Activated CD4-positive, alpha-beta T cell treated with anti-CD3 and anti-CD28 coated beads, Interleukin-2, amount 10 ng/mL, durations not matched to agents 24 days and 14 days (primary cell): ENCODE measurements at places on chromosomes 1 and 21. TPM values are rescaled to one million over a fixed set of nuclear protein-coding genes. Genes with fewer than 3 reads are reported as not detected.

The IBA57 gene
- 10.8 and 11.4 TPM in 2 replicates for total RNA-seq

The TRPM2 gene
- total RNA-seq, result 9.1 and 9.8 TPM in 2 replicates

The SPRR2E gene
- total RNA-seq, result not detected in 2 replicates

The HTR6 gene
- total RNA-seq, result not detected in 2 replicates

The CLDN14 gene
- not detected in 2 replicates for total RNA-seq

The ABCG1 gene
- 10.3 and 11.4 TPM in 2 replicates for total RNA-seq

The NUP210L gene
- total RNA-seq, result 0.02 TPM in 1 of 2 replicates, not detected in the other

DNA sequence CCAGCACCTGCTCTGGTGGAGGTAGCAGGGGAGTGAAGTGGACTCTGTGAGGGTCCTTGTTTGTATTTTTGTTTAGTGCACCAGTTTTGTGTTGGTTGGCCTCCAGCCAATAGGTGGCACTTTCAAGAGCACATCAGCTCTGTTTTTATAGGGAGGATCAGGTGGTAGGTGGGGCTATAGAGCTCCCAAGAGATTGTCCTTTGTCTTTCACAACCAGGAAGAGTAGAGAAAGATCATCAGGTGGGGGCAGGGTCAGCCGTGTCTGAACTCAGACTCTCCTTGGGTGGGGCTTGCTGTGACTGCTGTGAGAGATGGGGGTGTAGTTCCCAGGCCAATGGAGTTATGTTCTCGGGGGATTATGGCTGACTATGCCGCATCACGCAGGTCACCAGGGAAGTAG is 159.8 kb downstream of the ZNF326 start:
- H3K4me1 ChIP-seq, result no peaks in the 10 kb centered on the region
- H3K36me3 ChIP-seq, result no peaks in the 10 kb centered on the region
- H3K27me3 ChIP-seq, result no peaks in the 10 kb centered on the region

DNA sequence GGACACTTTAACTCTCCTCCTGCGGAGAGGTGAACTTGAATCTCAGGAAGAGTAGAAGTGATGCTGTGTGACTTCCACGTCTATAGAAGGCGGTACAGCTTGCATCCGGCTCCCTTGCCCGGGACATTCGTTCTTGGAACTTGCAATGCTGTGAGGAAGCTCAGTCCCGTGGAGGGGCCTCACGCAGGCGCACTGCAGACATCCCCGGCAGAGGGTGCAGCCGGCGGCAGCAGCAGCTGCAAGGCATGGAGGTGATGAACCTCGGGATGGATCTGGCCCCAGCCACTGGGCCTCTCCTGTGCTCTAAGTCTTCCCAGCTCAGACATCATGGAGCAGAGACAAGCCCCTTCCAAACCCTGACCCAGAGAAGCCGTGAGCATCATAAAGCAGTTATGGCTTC is 61.8 kb upstream of the SOD1 start:
- H3K27ac ChIP-seq, result no peak overlapping the region
- no peaks in the 10 kb centered on the region for H3K27me3 ChIP-seq
- DNase-seq, result no peak
- no peaks in the 10 kb centered on the region for H3K36me3 ChIP-seq

DNA sequence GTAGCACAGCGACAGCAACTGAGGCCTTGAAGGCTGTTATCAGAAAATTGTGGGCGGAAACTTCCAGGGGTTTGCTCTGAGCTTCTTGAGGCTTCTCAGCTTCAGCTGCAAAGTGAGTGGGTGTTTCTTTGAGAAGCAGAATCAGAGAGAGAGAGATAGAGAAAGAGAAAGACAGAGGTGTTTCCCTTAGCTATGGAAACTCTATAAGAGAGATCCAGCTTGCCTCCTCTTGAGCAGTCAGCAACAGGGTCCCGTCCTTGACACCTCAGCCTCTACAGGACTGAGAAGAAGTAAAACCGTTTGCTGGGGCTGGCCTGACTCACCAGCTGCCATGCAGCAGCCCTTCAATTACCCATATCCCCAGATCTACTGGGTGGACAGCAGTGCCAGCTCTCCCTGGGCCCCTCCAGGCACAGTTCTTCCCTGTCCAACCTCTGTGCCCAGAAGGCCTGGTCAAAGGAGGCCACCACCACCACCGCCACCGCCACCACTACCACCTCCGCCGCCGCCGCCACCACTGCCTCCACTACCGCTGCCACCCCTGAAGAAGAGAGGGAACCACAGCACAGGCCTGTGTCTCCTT is at the start of gene FASLG:
Gene FASLG (plus strand): TSS at position 233 of the 583 bp plus-strand sequence. CDS start 99 bp downstream, at position 332.
- peak; percentile 83 for DNase-seq
- H3K27ac ChIP-seq, result peak within 1 kb of the TSS; percentile 93
- peaks cover 62% of the 10 kb centered on the region for H3K4me1 ChIP-seq

DNA sequence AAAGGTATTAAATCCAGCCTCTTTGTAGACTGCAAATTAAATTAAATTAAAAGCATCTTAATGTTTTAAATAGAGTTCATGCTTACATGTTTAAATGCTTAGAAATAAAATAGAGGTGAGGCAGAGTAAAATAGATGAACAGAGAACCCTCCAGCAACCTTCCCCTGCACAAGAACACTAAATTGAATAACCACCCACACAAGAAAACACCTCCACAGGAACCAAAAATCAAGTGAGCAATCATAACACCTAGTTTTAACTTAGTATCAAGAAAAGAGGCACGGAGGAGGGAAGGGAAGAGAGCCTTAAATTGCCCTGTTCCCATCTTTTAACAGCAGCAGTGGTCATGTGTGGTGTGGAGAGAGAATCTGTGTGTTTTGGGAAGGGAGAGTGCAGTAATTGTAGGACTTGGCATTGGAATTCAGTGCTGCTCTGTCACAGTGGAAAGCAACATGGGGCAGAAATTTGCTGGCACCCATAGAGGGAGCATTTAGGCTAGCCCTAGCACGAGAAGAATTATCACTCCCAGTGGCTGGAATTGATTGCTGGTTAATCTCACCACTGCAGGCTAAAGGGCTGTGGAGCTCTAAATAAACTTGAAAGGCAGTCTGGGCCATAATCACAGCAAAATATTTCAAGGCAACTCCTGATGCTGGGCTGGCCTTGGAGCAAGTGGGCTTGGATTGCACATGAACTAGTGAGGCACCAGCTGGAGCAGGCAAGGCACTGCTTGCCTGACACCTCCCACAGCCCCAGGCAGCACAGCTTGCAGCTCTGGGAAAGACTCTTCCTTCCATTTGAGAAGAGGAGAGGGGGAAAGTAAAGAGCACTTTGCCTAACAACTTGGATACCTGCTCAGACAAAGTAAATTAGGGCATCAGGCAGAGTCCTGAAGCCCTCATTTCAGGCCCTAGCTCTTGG is 1478.8 kb downstream of the NCAM2 start:
- no peaks in the 10 kb centered on the region for H3K4me1 ChIP-seq
- no peak overlapping the region for H3K27ac ChIP-seq
- H3K4me3 ChIP-seq, result no peak overlapping the region
- H3K36me3 ChIP-seq, result no peaks in the 10 kb centered on the region
- H3K27me3 ChIP-seq, result no peaks in the 10 kb centered on the region

- H3K27me3 ChIP-seq, result peaks cover 2% of the 10 kb centered on the region
- DNase-seq, result no peak
- no peaks in the 10 kb centered on the region for H3K4me1 ChIP-seq
- H3K27ac ChIP-seq, result no peak overlapping the region
- H3K4me3 ChIP-seq, result no peak overlapping the region
Observed at GRCh38 chr1:43306688-43307457, 6.1 kb downstream of the TIE1 start.

DNA sequence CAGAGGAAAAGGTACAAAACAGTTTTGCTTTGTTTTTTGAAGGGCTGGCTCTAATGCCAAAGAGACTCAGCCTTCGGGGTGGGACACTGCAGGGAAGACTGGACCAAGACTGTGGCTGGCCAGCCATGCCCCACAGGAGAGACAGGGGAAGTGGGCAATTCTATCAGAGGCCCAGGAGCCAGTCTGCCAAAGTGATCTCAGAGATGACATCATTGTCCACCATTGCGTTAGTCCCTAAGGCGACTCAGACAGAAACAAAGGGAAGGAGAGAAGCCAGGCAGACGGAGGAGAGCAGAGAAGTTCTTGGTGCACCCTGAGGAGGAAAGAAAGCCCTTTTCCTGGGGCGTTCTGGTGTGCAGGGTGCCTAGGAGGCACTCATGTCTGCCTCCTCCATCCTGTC is 26.4 kb downstream of the OPTC start:
- no peaks in the 10 kb centered on the region for H3K36me3 ChIP-seq
- peaks cover 1% of the 10 kb centered on the region for H3K27me3 ChIP-seq
- DNase-seq, result no peak
- H3K4me1 ChIP-seq, result peaks cover 4% of the 10 kb centered on the region
- no peak overlapping the region for H3K27ac ChIP-seq

DNA sequence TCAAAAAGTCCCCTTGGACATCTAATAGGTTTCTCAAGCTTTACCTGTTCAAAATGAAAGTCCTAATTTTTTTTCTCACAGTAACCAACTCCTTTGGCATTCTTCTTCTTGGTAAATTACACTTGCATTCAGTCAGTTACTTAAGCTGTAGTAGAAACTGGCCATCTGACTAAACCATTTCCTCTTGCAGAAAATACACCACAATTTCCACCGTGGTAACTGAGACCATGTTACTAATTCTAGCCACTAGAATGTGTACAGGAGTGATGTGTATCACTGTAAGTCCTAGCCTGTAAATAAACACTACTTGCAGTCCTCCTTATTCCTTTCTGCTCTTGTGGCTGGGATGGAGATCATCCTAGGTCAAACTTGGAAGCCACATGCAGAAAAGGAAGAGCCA is 965.4 kb upstream of the TMPRSS15 start:
- H3K27ac ChIP-seq, result no peak overlapping the region
- H3K4me3 ChIP-seq, result no peak overlapping the region
- no peaks in the 10 kb centered on the region for H3K27me3 ChIP-seq

DNA sequence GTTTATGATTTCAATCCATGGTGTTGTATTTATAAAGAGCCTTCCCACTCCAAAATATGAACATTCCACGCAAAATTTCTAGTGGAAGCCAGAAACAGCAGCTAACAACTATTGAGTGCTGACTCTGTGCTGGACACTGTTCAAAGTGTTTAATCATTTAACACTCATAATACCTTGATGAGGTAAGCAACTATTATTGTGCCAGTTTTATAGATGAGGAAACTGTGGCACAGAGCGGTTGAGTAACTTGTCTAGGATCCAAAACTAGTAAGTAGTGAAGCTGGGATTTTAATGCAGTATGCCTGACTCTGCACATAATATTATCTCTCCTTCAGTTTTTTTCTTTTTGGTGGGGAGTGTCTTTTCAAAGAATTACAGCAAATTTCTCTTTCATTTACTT is 228.3 kb downstream of the SLC35F3 start:
- no peaks in the 10 kb centered on the region for H3K36me3 ChIP-seq
- no peak overlapping the region for H3K27ac ChIP-seq
- H3K4me1 ChIP-seq, result no peaks in the 10 kb centered on the region
- no peak overlapping the region for H3K4me3 ChIP-seq

GRCh38 chr1:35575416-35575958 is 2.4 kb downstream of the TFAP2E start:
- peaks cover 1% of the 10 kb centered on the region for H3K36me3 ChIP-seq
- DNase-seq, result no peak
- no peak overlapping the region for H3K4me3 ChIP-seq
- H3K4me1 ChIP-seq, result peaks cover 17% of the 10 kb centered on the region
- no peak overlapping the region for H3K27ac ChIP-seq
